ENCODE measurements at places on chromosomes 7 and 10.
A peak's percentile ranks its signal among the peaks of the same experiment; 100 is the strongest.

DNA sequence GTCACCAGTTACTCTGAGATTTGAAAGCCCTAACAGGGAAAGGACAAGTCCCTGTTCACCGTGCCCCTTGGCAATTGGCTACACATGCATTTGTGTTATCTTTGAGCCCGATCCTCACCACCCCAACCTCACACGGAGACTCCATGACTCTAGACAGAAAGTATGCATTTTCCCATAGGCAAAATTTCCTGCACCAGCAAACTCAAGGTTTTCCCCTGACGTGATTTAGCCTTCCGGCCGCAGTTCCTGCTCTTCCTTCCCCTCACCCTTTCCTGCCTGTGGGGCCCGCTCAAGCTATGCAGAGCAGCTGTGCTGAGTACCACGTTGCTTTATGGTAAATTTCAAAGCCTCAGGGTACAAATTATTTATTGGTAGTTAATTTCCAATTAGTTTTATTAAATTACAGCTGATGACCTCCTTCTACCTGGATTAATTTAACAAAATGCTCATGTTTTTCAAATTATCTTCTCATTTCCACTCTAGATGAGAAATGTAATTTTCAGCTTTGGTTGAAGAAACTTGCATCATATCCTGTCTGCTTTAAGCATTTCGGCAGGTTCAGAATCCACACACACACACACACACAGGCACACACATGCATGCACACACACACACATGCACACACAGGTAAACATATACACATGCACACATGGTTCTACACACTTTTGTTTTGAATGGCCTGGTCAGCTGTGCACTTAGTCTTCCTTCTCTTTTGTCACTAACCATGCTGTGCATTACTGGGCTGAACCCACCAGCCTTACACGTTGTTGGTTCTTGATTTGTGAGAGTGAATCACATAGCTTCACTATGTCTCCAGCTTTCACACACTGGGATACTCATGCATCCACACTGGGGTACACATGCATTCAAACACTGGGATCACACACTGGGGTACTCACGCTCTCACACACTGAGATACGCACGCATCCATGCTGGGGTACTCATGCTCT is 283.1 kb upstream of the PITRM1 start:
- peak; percentile 56 for DNase-seq

GRCh38 chr10:48651839-48652238 is 32.8 kb upstream of the WDFY4 start:
- DNase-seq: peak; percentile 30

DNA sequence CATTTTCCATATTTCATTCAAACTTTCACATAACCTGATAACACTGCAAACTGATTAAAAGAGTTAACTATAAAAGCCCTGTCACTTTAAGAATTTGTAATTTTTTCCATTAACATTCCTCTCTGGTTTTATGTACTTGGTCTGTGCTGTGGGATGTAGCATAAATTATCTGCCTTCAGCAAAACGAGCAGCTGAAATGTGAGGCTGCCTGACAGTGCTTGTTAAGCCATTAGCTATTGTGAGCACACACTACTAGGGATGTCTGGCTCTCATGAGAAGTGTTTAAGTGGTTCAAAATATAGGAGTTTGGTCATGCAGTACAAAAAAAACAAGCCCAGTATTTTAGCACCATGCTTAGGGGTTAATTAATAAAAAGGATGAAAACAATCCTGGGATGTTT is 63.0 kb downstream of the HOXA1 start:
- no peak for DNase-seq

DNA sequence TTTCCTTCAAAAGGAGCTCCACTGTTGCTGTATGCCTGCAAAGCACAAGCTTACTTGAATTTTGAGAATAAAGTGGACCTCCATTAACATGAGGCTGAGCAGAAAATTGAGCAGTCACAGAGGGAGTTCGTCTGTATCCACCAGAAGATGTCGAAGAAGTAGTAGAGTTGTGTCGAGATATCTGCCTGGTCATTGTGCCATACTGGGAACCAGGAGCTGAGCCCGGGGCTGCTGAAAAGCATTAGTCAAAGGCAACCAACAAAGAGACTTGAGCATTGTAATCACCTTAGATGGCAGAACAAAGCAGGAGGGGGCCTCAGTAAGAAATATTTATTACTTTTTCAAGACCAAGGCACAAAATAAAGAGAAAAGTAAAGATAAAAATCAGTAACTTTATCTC is 61.5 kb downstream of the PDSS1 start:
- DNase-seq: no peak

- no peak for DNase-seq
These were observed 561.0 kb downstream of the IPMK start for GRCh38 chr10:57706576-57707299.

GRCh38 chr7:64667311-64667710 is 1.4 kb downstream of the ZNF107 start:
- no peak for DNase-seq

DNA sequence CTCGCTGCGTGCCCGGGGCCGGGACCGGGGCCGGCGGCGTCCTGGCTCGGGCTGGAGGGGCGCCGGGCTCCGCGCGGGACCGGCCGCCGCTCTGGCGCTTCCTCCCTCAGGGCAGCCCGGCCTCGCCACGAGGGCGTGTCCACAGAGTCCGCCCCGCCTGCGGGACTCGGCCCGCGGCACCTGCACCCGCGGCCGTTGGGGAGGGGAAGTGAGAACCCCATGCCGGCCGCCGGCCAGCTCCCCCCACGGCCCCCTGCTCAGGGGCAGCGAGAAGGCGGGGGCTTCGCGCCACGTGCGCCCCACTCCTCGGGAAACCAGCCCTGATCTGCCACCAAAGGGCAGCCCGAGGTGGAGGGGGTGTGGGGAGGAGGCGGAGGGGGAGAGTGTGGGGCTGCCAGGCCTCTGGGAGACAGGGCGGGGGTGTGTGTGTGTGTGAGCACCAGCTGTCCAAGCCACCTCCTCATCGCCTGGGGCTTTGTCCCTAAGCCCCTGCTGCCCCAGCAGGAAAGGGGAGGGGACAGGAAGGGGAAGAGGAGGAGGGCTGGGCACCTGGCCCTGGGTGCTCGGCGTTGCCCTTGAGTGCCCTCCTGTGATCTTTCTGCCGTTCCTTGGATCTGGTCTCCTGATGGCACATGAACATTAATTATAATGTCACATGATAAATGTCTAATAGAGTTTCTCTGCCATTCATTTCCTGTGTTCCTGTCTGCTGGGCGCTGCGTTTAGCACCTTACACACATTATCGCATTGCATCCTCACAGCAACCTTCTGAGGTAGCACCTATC is at the start of gene PIK3AP1:
TSS of gene PIK3AP1 (minus strand) at position 93 of the 785 bp plus-strand sequence. CDS start 120 bp downstream, outside the sequence.
- DNase-seq: peak; percentile 92

GRCh38 chr7:24279512-24279911 is 4.5 kb upstream of the NPY start:
- no peak for DNase-seq

DNA sequence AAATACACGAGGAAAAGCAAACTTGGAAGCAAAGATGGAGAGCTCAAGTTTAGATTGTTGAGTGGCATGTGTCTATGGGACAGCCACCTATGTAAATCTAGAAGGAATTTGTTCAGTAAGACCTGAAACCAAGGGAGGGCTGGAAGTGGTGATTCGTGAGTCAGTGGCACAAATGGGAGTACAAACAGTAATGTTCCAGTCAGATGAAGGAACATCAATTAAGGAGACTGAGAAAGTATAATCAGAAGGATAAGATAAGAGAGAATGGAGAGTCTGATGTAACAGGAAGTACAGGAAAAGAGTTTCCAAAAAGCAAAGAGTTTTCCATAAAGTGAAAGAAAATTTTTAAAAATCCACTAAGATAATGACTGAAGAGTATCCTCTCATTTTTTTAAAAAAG is 544.2 kb downstream of the KIF20B start:
- no peak for DNase-seq

DNA sequence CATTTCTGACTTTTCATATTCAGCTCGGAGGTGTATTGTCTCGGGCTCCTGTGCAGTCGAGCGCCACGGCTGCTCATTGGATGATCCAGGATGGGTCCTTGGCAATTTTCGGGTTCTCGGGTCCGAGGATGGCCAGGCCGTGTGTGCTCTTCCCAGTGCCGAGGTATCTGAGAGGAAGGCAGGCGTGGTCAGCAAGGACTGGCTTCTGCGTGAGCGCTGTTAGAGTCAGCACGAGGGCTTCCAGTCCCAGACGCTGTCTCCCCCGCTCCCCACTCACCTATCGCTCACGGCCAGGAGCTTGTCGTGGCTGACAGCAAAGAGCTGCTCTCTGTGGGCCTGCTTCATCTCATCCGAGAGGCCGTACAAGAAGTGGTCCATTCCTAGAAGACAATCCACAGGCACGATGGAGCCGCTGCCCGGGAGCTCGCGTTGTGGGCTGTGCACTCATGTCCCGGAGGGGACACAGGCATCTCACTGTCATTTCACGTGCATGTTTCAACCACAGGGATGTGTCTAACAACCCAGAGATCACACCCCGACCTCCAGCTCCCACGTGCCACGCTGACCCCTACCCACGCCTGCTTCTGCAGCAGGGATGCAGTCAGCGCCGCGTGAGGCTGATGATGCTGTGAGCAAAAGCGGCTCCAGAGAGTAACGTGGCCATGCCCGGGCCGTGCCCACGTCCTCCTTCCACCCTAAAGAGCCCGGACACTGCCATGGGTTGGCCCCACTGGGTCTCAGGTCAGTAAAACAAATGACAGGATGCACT is 34.4 kb downstream of the PITRM1 start:
- DNase-seq: no peak

- no peak for DNase-seq
These were observed 908 bp downstream of the CRYGN start for GRCh38 chr7:151438864-151439601.

DNA sequence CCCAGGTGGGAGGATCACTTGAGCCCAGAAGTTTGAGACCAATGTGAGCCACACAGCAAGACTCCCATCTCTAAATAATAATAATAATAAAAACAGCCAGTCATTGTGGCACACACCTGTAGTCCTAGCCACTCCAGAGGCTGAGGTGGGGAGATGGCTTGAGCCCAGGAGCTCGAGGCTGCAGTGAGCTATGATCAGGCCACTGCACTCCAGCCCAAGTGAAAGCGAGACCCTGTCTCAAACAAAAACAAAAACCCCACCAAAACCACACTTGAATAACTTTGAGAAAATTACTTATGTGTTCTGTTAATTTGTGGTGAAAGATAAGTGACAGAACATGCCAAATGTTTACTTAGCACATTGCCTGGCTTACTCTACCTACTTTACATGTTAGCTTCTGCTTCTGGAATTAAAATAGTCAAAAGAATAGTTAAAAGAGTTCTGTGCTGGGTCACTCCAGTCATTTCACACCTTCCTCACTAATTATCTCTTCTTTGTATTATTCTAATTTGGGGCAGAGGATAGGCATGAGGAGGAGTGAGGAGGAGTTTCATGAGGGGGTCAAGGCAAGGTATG is 9.8 kb downstream of the TMEM60 start:
- no peak for DNase-seq

DNA sequence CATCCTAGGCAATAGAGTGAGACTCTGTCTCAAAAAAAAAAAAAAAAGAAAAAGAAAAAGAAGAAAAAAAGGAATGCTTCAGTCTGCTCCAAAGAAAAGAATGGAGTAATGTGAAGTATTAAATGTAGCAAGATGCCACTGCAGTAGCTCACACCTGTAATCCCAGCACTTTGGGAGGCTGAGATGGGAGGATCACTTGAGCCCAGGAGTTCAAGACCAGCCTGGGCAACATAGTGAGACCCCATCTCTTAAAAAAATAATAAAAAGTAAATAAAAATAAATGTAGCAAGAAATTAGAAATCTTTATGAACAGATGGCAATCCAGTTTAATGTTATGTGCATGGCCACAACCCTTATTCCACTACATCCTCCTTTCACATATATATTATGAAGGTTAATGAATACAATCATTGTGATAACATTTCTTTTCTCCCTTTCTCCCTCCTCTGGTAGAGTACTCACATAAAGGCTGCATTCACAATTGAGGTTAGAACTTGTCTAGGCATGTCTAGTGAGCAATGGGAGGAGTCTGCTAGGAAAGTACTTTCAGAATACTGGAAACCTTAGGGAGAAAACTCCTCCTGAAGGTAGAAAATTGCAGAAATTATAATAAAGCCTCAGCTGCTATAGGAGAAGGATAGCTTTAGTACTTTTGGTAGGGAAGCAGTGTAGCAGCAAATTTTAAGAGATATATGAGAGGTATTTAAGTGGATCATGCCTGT is 20.4 kb downstream of the KLLN start:
- no peak for DNase-seq

DNA sequence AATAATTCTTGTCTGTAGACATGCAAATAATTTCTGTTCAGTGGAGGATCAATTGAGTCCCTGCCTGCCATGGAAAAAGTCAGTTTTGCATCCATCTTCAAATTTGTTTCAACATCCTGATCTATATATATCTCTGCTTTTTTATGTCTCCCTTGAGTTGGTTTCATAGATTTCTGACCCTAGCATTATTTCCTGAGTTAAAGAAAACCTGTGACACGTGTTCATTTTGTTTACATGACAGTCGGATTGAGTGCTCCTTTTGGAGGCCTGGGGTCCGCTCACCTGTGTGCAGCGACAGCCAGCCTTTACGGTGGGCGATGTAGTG is 674 bp downstream of the MRPS24 start:
- DNase-seq: no peak

GRCh38 chr7:106870983-106871410 is 5.9 kb downstream of the PIK3CG start:
- peak; percentile 89 for DNase-seq

GRCh38 chr10:1199897-1200721 is 143.9 kb downstream of the WDR37 start:
- DNase-seq: no peak

- DNase-seq: no peak
These were observed 828 bp downstream of the OGDHL start for GRCh38 chr10:49761201-49761788.

- no peak for DNase-seq
These were observed 67.6 kb downstream of the PRKAG2 start for GRCh38 chr7:151809146-151809863.

GRCh38 chr10:36725581-36726520 is 399.5 kb upstream of the ANKRD30A start:
- DNase-seq: no peak

- DNase-seq: no peak
These were observed 95.4 kb downstream of the CREB5 start for GRCh38 chr7:28507525-28508282.

GRCh38 chr7:131045526-131045925 is 282.1 kb upstream of the MKLN1 start:
- no peak for DNase-seq

DNA sequence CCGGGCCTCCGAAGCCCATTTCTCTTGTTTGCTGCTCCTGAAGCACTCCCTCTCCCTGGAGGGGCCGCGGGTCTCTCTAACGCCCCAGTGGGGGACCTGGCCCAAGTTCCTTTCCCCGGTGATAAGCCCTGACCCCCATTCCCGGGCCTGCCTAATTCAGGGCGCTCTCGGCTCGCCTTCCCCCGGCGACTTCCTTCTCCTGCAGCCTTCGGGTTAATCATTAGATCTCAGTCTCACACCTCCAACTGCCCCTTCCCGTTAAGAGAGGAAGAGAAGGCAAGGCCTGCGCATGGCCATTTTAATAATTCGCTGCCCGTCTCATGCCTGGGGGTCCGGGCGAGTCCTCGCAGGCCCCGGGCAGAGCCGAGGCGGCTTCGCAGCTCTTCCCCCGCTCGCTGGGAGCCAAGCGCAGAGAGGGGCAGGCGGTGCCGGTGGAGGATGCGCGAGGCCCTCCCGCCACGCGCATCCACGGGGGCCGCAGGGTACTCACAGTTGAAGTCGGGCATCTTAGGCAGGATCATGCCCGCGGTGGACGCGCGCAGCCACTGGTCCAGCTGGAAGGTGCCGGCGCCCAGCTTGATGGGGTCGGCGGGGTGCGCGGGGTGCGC is 1.2 kb downstream of the MNX1 start:
- no peak for DNase-seq

- peak; percentile 9 for DNase-seq
These were observed 9.3 kb upstream of the RTKN2 start for GRCh38 chr10:62277971-62278370.
